ENCODE measurements at places on chromosomes 16 and 17. TPM values are rescaled to one million over a fixed set of nuclear protein-coding genes. Genes with fewer than 3 reads are reported as not detected.

Gene CACNG3
- not detected for total RNA-seq

Gene TBC1D3
- not detected for total RNA-seq

Gene MGAT5B
- 0.55 TPM for total RNA-seq

Gene CCL3
- total RNA-seq = 6.6 TPM

Gene HOXB4
- total RNA-seq = 17.9 TPM

Gene EFCAB5
- 0.42 TPM for total RNA-seq

Gene TBC1D28
- not detected for total RNA-seq

Gene RAB37
- 1.4 TPM for total RNA-seq

Gene DNAH3
- not detected for total RNA-seq

Gene PMP22
- 226 TPM for total RNA-seq

Gene CCL8
- 3.6 TPM for total RNA-seq

Gene CSH2
- total RNA-seq = not detected

Gene KRT16
- total RNA-seq = 0.65 TPM

Gene TMEM238L
- not detected for total RNA-seq

Gene PRSS8
- not detected for total RNA-seq

Data from aorta (tissue), 5 donors.